ENCODE measurements at places on chromosomes 5 and 9.

DNA sequence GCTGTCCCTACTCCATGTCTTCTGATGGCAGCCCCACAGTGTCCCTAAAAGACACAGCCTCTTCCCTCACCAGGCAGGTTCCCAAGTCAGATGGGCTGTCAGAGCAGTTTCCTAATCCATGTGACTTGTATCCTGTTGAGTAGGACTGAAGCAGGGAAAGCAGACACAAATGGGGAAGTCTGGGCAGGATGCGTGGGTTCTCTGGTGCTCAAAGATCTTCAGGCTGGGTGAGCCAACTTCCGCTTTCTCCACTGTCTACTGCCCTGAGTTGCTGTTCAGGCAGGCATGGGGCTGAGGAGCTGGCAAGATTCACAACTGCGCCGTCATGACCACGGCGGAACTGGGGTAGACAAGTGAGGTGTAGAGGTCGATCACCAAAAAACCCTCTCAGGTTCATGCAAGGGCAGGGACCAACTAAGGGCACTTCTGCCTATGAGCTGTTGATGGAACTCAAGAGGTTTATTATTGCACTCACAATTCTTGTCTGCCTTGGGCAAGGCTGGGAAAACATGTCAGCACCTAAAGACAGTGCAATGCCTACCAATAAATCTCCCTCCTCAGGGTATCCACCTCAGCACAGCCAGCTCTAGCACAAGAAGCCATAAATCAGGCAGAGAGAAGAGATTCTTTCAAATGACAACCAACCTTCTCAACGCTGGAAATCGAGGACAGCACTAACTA, 83.4 kb downstream of the RAPGEF1 start:
- DNase-seq: no peak

DNA sequence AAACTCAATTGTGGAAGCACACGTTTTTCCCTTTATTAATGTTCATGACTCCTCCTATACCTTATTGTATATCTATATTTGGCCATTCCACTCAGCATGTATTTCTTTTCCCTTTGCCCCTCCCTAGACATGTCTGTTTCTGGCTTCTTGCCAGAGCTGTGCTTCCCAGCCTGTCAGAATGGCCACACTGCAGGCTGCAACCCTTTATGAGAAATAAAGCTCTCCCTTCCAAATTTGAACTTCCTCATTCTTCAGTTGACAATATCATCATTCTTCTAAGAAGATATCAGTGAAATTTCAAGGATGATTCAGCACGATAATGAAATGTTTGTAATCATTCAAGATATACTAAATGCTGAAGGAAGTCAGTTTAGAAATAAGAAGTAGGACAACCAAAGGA, 107.6 kb upstream of the PRSS3 start:
- DNase-seq: peak; percentile 66

DNA sequence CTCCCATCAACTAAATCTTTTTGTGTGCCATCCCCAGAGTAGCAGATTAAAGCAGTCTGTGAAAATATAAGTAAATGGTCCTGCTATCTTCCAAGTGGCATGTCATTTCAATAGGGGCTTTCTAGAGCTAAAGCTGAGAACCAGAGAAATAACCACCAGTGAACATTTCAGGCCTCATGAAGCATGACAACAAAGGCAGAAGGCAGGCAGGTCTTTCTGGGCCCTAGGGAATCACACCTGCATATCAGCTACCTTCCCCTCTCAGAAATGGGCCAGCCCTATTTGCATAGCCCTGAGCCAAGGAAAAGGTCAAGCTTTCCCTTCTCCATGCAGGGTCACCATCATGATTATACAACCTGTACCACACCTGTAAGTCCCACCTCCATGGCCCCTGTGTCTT, 205.3 kb downstream of the DEPDC1B start:
- no peak for DNase-seq

DNA sequence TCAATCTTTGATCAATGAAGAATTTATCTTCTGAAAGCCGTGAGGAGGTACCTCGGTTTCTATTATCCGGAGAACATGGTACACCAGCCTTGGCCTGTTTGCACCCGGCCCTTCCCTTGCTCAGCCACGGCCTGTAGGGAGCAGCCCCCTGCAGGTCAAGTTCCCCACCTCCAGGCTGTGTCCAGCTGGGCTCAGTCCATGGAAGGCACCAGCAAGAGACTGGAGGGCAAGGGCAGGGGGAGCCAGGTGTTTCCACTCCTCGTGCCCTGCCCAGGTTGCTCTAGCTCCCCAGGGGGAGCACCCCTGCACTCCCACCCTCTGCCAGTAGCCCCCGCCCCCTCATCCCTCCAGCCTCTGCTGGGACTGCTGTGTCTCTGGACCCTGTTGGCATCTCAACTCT, 87.3 kb upstream of the ADAMTS2 start:
- no peak for DNase-seq

GRCh38 chr9:94922098-94922607, 195.7 kb downstream of the AOPEP start:
- no peak for DNase-seq

DNA sequence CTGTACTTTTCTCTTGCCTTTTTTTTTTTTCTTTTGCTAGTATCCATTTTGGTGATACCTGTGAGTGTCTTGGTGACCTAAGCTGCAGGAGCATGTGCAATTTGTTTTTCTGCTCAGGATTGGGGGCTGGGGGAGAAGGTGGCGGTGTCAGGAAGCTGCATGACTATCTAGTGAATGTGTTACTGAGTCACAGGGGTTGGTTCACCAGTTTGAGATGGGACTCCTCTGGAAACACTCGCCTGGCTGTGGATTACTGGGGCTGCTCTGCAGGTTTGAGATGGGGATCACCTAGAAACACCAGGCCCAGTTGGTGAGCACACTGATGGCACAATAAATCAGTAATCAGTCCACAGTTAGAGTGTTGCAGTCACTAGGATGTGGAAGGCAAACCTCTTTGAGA, 447.9 kb downstream of the SPATA31D1 start:
- no peak for DNase-seq

Measured in DMS153 (cell line).